ENCODE measurements at places on chromosomes 7 and 10.

GRCh38 chr7:156475666-156476065 lies 164.9 kb upstream of the RNF32 start:
- no peak for DNase-seq

DNA sequence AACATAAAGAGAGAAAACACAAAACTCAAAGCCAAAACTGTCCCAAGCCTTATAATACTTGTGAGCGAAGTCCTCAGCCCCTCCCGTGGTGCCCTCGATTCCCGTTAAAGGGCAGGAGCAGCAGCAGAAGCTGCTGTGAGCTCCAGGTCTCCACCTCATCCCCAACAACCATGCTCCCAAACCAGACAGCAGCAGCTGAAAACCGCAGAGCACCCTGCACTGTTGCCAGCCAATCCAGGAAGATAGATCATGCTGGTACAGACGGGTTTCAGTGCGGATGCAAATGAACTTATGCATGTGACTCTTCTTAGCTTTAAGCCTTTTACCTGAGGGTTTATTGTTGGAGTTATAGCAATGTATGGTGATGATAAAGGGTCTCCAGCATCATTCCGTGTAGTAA lies 97.9 kb downstream of the DNAJB6 start:
- no peak for DNase-seq

DNA sequence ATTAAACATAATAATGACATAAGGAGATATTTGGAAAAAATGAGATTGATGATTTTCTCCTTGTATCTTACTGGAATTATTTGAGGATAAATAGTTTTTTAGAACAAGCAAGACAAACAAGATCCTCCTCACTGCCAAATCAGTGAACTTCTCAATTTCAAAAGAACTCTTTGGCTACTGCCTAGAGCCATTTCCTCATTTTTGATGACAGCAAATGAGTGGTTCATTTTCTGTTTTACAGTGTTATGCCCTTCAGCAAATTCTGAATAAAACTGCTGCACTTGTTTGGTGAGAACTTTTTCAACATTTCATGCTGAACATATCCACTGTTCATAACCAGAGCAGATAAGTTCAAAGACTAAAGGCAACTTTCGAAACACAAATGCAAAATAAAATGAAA lies 42.5 kb upstream of the AHR start:
- no peak for DNase-seq

- no peak for DNase-seq
Measured at GRCh38 chr7:157013602-157014549, 3.4 kb upstream of the MNX1 start.

Data from NCI-H1417 treated with DMSO at 0.1 percent for 48 hours (cell line).